ENCODE measurements at places on chromosomes 12 and 14.

- no peak for DNase-seq
- H3K27ac ChIP-seq, result peak overlapping the region; percentile 63
- H3K27me3 ChIP-seq, result no peaks in the 10 kb centered on the region
Observed at GRCh38 chr12:6229224-6230218, 29.3 kb downstream of the CD9 start.

GRCh38 chr12:76085520-76085868, 1.0 kb upstream of the NAP1L1 start:
- DNase-seq, result peak; percentile 42
- H3K36me3 ChIP-seq, result no peaks in the 10 kb centered on the region
- H3K27me3 ChIP-seq, result no peaks in the 10 kb centered on the region
- H3K4me1 ChIP-seq, result peaks cover 18% of the 10 kb centered on the region
- H3K4me3 ChIP-seq, result peak overlapping the region; percentile 83

DNA sequence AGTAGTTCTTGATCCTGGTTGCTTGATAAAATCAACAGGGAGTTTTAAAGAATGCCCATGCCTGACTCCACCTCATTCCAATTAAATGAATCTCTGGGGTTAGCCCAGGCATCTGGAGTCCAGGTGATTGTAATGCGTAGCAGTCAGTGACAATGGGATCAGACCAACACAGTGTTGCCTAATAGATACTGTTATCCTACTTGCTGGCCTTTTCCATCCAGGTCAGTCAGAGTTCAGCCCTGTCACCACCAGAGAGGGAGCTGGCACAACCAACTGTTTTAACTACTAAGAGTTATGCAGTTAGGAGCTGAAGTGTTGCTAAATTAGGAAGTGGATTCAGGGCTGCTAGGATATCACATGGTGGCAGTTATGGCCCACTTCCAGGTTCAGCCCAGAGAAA, 107.1 kb downstream of the GPR135 start:
- H3K27me3 ChIP-seq, result no peaks in the 10 kb centered on the region
- DNase-seq, result no peak
- H3K27ac ChIP-seq, result no peak overlapping the region
- H3K4me1 ChIP-seq, result no peaks in the 10 kb centered on the region

DNA sequence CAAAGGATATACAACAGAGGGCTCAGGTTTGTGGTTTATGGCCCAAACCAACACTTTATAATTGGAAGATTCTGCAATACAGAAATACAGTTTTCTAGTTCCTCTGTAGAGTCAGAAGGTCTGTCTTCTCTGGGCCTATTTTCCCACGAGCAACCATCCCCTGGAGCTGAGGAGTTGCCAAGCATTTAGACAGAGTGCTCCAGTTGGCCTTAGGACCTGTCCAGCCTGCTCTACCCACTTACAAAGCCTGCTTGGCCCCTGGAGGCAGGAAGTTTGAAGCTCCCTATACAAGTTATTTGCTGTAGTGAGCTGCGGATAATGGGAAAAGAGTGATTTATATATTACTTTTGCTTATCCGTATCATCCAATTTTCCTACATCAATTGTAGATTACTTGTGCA, 60.8 kb upstream of the HSPB8 start:
- H3K27me3 ChIP-seq, result no peaks in the 10 kb centered on the region
- no peaks in the 10 kb centered on the region for H3K36me3 ChIP-seq
- no peak overlapping the region for H3K4me3 ChIP-seq
- H3K4me1 ChIP-seq, result no peaks in the 10 kb centered on the region
- DNase-seq, result no peak
- no peak overlapping the region for H3K27ac ChIP-seq

DNA sequence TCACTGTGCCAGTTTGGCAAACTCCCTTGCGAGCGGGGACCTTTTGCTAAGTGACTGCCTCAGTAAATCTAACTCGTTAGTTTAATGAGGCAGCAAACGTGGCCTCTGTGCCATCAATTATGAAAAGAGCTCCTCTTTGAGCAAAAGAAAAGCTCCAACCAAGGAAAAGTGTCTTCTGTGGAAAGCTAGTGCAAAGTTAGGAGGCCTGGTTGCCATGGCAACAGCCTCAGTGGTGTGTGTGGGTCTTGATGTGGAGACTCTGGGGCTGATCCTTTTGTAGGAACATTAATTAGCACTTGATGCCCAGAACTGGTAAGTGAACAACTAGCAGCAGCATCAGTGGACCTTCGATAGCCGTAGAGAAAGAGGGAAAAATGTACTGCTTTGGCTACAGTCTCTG, 145.7 kb downstream of the CHST11 start:
- H3K27me3 ChIP-seq, result no peaks in the 10 kb centered on the region
- H3K4me1 ChIP-seq, result peaks cover 33% of the 10 kb centered on the region
- no peak for DNase-seq
- no peak overlapping the region for H3K4me3 ChIP-seq

DNA sequence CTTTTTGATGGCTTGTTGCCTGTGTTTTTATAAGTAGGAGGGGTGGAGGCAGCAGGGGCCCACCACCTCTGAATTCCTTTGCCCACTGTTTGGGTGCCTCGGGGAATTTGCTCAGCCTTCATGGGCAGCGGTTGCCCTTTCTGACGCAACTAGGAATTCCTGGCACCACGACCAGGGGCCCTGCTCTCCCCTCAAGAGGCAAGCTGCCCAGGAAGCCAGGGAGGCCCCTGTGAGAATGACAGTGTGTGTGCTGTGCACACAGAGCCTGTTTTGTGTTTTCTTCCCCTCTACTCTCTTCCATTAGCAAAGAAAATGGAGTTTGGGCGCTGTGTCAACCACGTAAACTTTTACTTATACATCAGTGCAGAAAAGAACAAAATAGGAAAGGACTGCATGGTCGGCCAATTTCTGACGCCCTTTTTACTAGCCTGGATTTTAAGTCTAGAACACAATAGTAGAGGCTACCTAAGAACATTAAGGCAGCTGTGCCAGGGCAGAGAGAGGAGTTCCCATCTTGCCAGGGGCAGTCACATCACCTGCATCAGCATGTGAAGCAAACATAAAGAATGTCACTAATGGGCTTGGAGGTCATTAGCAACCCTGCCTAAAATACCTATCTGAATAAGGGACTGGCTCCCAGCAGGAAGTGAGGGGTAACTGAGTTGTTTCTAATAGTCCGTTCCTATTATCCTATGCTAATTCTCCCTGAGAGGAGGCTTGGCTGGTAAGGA, 17.9 kb upstream of the PTGR2 start:
- H3K4me1 ChIP-seq, result no peaks in the 10 kb centered on the region
- no peaks in the 10 kb centered on the region for H3K27me3 ChIP-seq
- no peak overlapping the region for H3K4me3 ChIP-seq
- no peak overlapping the region for H3K27ac ChIP-seq

DNA sequence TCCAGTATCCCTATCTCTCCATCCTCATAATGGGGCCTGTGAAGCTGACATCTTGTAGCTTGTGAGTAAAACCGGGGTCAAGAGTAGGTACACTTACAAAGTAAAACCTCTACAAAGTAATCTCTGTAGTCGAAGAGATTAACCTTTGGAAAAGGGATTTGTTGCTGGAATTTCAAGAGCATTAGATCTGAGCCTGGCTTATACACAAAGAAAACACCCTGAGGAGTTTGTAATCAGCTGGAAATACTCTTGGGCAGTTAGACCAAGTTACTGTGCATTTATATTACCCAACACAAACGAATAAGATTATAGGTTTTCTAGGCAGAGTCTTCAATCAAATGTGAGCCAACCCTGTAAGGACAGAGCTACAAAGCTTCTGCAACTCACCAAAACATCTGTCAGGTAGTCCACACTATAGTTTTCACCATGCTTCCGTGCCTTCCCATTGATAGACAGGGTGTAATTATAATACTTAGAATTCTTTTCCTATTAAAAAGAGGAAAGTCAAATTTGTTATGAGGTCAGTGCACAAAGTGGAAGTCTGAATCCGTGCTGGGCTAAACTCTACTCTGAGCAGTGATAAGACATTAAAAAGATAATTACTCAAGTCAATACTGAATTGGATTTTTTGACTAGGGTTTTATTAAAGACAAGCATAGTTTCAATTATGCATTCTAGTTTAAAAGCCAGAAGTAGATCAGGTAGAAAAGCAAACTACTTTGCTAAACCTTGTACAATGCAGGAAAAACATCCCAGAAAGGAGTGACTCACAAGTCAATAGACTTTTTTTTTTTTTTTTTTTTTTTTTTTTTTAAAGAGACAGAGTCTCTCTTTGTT, 14.6 kb downstream of the GNS start:
- H3K4me1 ChIP-seq, result no peaks in the 10 kb centered on the region
- no peak overlapping the region for H3K27ac ChIP-seq
- H3K27me3 ChIP-seq, result no peaks in the 10 kb centered on the region
- no peak for DNase-seq
- H3K36me3 ChIP-seq, result peaks cover 20% of the 10 kb centered on the region

Data from T-cell (primary cell).